HAP-1 (cell line): ENCODE measurements at places on chromosomes 11 and 22.

DNA sequence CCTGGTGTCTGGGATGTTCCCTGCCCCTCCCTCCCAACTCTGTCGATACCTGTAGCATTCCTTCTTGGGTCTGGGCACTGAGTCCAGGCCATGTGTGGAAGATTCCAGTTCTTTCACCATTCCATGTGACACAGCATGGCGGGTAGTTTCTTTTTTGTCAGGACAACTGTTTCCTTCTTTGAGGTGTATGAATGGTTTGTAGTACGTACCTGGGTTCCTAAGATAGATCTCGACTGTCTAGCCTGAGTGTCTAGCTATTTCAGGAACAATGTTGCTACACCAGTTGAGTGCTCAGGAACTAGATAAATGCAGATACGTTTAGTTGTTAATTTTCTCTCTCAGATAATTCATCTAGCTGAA, 43.3 kb downstream of the TNRC6B start:
- no peak for DNase-seq

GRCh38 chr11:3201677-3202181, 16.9 kb downstream of the MRGPRG start:
- DNase-seq = no peak

DNA sequence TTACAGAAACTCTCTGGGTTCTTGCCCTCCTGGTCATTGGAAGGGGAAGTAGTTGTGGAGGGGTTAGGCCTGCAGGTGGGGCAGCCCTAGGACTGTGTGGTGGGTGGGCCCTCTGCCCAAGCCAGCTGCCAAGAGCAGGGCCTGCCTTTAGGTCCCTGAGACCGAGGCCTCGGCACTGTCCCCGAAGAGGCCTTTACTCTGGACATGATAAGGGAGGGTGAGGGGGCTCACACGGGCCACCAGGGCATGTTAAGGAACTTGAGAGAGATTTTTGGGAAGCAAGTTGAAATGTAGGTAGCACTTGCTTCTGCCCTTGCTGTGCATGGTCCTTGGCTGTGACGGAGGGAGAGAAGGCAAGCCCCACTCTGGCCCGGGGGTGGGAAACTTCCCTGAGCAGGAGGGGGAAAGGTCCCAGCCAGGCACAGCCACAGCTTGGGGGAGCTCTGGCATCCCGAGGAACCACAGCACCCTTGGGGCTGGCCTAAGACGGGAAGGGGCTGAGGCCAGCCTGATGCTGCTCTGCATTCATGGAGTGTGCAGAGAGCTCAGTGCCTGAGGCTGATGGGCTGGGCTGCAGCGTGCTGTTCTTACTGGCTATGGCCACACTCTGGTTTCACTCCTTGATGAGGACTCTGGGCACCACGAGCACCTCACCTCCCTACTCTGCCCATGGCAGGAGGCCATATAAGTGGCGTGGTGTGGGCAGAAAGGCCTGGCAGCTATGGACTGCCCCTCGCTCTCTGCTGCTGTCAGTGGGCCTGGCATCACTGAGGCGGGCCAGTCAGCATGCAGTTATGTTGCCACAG, 7.8 kb upstream of the RANBP1 start:
- DNase-seq = no peak

DNA sequence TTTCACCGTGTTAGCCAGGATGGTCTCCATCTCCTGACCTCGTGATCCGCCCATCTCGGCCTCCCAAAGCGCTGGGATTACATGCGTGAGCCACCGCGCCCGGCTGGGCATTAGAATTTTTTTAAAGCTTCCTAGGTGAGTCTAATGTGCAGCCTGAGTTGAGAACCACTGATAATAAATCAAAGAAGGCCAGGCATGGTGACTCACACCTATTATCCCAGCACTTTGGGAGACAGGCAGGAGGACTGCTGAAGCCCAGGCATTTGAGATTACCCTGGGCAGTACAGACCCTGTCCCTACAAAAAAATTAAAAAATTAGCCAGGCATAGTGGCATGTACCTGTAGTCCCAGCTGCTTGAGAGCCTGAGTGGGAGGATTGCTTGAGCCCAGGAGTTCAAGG, 13.7 kb downstream of the MEI1 start:
- DNase-seq = no peak

GRCh38 chr11:117610045-117610444, 187.0 kb downstream of the DSCAML1 start:
- DNase-seq = no peak

DNA sequence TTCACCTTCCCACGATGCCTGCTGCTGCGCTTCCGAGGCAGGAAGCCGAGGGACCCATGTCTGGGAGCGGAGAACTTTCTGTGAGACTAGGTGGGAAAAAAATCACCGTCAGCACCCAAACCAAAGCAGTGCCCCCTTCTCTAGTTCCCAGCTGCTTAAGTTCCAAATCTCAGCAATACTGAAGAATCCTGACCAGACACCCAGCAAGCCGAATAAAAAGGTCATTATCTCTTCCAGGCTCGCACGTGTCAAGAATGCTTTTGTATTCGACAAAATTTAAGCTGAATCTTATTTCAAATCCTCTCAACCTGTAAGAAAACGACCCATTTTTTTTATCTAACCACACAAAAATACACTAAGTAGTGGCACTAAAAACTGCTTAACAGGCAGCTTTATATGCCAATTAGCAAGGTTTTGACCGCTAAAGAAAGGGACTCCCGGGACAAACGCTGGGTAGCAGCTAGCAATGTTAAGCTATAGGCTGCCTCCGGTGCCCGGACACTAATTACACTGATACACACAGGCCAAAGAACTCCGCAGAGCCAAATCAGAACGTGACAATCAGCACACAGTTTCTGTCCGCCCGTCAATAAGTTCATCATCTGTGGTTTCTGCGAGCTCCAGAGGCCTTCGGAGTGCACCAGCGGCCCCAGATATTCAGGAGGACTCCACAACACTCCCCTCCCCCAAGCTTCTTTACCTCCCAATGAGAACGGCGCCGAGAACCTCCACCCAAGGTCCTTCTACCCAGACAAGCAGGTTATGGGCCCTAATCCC, 728 bp downstream of the RPL3 start:
- no peak for DNase-seq

DNA sequence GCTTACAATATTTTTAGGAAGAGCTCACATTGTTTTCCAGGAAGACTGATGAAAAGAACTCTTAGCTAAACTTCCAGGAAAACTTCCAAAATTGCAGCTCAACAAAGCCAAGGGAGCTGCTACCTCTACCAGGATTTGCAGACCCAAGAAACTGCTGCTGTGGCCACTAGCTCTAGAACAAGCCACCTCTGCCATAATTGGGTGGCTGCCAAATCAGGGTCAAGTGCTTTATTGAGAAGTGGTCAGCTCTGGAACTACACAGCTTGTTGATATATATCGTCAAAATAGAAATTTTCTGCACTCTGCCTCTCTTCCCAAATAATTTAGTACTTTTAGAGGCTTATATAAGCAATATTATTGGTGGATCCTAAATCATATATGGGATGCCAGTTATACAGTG, 371.8 kb upstream of the CHORDC1 start:
- DNase-seq = peak; percentile 31

DNA sequence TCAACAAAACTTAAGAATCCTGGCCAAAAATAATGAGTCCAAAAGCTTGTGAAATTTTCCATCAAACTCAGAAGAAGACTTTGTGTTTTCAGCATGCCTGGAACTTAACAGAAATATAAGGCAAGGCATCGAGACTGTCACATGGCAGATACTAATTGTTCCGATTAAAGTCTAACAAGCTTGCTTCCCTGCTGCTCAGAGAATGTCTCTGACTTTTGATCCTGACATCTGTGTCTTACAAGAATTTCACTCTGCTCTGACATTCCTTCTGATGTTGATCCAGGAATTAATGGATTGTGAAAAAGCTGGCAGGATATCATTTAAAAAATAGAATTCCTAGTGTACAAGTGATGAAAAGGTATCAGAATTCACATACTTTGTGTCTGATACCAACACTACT, 170.2 kb downstream of the DCDC1 start:
- no peak for DNase-seq

GRCh38 chr11:126265811-126266210, 2.9 kb downstream of the SRPRA start:
- DNase-seq = no peak

DNA sequence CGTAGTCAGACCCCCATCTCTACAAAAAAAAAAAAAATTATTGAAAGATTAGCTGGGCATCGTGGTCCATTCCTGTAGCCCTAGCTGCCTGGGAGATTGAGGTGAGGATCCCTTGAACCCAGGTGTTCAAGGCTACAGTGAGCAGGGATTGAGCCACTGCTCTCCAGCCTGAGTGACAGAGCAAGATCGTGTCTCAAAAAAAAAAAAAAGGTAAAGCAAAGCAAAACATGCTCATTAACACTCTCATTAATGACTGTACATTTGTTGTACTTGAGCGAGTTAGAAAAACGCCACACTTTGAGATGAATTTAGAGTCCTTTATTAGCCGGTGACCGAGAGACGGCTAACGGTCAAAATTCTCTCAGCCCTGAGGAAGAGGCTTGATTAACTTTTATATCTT, 6.2 kb upstream of the SERHL2 start:
- DNase-seq = no peak

DNA sequence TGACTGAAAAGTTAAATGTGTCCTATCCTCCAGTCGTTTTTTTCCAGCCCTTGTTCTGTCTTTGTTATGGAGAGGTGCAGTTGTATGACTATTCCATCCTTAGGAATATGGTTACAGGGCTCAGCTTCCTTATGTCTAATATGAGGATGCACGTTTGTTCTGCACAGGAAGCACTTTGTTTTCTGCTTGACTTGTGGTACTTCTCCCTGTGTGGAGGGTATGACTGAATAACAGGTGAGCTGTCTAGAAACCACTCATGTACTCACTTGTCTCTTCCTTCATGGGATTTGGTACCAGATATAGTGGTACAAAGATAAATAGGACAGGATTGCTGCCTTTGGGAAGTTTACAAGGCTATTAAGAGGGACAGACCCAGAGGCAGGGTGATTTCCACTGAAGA, 17.4 kb downstream of the CABIN1 start:
- DNase-seq = no peak

GRCh38 chr11:65780770-65781151, at the start of gene AP5B1:
AP5B1 (minus strand) TSS chr11:65780976; CDS start chr11:65780591, 385 bp downstream.
- DNase-seq = peak; percentile 52

DNA sequence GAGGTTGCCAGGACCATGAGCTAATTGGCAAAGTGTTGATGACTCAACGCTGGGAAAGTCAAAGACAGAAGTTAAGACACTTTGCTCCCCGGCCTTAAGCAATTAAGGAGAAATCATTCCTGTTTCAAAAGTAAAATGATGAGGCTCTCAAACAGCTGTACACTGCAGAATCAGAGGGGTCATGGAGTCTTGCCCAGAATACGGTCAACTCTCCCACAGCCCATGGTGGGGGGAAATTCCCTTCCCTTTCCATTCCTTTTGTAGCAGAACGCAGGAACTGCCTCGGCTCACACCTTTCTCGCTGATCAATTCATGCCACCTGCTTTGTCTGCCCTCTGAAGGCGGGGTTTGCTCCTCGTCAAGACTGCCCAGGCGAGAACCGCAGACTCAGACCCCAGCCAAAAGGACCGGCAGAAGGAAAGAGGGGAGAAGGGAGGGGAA, 52.8 kb downstream of the MN1 start:
- DNase-seq = no peak

GRCh38 chr11:19107125-19107524, 9.8 kb upstream of the ZDHHC13 start:
- DNase-seq = no peak

DNA sequence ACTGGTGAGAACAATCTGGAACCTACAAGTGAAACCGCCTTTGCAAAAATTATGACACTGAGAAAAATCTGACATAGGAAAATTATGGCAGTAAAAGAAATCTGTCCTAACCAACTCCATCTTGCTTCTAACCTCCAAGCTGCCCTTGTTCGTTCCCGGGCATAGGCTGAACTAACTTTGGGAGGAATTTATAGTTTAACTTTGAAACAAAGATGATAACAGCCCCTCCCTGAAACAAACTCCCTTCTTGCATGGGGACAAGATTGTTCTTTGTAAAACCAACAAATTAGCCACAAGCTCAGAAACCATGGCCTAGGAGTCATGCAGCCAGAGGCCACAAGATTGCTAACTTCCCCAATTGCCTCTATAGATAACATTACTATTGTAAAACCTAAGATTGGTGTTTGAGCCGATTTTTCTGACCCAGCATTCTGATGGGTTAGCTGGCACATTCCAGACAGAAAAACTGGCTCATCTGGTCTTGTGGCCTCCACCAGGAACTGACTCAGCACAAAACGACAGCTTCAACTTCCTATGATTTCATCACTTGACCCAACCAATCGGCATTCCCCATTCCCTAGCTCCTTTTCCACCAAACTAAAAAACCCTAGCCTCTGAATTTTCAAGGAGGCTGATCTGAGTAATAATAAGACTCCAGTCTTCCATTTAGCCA, 3.6 kb upstream of the CCDC81 start:
- no peak for DNase-seq

GRCh38 chr22:19495562-19496323, 16.0 kb downstream of the CDC45 start:
- no peak for DNase-seq

- no peak for DNase-seq
These were observed 4.2 kb downstream of the MYRF start for GRCh38 chr11:61756452-61757212.
